ENCODE measurements at places on chromosomes 12 and 14.

DNA sequence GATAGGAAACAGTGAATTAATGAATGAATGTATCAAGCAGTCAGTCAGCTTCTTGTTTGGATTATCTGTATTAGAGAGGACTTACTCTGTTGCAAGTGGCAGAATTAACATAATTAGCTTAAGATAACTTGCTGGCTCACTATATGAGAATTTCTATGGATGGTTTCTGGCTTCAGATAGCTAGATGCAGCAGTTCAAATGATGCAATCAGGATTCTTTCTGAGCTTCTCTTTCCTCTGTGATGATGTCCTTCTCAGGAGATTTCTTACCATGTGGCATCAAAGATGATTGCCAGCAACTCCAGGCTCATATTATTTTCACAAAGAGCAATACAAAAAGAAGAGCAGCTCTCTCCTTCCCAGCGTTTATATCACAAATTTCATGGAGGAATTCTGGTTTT is 30.7 kb downstream of the FRMD6 start:
- no peak for DNase-seq

GRCh38 chr12:99605-100004 is 33.0 kb downstream of the IQSEC3 start:
- DNase-seq: no peak

GRCh38 chr12:58584880-58585279 is 335.4 kb downstream of the LRIG3 start:
- DNase-seq: no peak

- no peak for DNase-seq
These were observed 91.3 kb downstream of the TSPAN9 start for GRCh38 chr12:3168223-3169221.

- no peak for DNase-seq
These were observed 331.4 kb downstream of the BCAT1 start for GRCh38 chr12:24617471-24617870.

- no peak for DNase-seq
These were observed 81.5 kb upstream of the MYF6 start for GRCh38 chr12:80625901-80626300.

DNA sequence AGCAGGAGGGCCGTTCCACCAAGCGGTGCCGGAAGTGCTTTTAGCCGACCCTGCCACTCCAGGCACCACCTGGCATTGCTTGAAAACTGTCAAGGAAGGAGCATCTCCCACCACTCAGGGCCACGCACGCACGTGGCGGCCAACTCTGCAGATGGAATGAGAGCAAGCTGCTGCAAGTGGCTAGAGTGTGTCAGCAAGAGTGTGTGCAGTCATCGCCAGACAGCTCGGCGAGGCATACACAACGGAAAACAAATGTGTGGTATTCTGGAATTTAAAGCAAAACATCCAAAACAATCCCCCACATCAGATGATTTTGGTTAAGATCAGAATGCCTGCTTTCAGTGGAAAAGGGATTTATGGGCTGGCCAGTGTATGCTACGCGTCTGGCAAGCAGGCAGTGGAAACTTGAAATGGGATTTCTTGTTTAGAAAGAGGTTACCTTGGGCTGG is 11.2 kb downstream of the CD9 start:
- no peak for DNase-seq

DNA sequence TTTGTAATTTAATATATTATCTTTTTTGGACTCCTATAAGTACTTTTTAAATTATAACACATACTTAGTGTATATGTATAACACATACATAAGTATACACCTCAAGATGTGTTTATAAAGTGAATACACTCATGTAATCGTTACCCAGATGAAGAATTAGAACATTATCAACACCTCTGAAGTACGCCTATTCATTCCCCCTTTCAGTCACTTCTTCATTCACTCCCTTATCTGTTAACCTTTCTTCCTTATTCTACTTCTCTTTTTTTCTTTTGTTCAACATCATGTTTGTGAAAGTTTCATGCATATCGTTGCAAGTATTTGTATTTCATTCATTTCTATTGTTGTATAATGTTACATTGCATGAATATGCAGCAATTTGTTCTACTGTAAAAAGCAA is 98.5 kb downstream of the ARID2 start:
- DNase-seq: no peak

GRCh38 chr14:88069677-88070076 is 64.7 kb downstream of the GPR65 start:
- DNase-seq: no peak

GRCh38 chr12:80373666-80374065 is 70.4 kb upstream of the PTPRQ start:
- DNase-seq: no peak

- no peak for DNase-seq
These were observed 48.4 kb downstream of the ATL1 start for GRCh38 chr14:50608302-50608851.

GRCh38 chr14:54627540-54628363 is 60.8 kb downstream of the SAMD4A start:
- no peak for DNase-seq

DNA sequence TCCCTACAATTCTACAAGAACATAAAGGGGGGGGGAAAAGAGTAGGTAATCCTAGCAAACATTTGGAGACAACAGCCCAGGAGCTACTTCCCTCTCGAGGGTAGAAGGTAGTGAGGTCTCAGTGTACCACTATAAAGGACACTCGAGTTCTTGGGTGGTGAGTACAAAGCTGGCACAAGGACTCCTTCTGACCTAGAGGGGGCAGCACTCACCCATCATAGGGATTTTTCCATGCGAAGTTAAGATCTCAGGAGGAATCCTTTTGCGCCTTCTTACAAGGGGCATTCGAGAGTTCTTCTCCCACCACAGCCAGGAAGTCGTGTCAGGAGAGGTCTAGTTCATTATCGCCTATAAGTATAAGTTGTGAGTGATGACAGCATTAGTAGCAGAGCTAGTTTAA is 200.2 kb upstream of the RBM19 start:
- no peak for DNase-seq

GRCh38 chr12:12985817-12986408 is 14.2 kb downstream of the HEBP1 start:
- no peak for DNase-seq

GRCh38 chr14:75793806-75794205 is 132.8 kb downstream of the TTLL5 start:
- no peak for DNase-seq

- no peak for DNase-seq
These were observed 8.5 kb upstream of the SLC6A13 start for GRCh38 chr12:271161-271560.

DNA sequence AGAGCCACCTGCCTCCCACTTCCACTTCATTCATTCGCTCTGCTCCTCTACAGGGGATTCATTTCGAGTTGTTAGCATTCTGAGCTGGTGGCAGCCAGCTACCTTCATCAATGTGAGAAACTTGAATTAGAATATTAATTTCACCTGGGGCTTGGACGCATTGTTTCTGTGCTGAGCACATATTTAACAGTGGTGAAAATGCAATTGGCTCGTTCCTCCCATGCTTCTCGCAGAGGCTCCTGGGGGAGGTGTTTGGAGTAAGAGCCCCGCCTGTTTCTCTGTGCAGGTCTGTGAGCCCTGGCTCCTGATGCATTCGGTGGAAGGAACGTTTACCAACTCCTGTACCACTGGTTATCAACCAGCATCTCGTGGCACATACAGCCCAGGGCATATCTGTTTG is 141.5 kb downstream of the AACS start:
- no peak for DNase-seq

- no peak for DNase-seq
These were observed 1.0 kb downstream of the BORCS5 start for GRCh38 chr12:12357719-12358461.

DNA sequence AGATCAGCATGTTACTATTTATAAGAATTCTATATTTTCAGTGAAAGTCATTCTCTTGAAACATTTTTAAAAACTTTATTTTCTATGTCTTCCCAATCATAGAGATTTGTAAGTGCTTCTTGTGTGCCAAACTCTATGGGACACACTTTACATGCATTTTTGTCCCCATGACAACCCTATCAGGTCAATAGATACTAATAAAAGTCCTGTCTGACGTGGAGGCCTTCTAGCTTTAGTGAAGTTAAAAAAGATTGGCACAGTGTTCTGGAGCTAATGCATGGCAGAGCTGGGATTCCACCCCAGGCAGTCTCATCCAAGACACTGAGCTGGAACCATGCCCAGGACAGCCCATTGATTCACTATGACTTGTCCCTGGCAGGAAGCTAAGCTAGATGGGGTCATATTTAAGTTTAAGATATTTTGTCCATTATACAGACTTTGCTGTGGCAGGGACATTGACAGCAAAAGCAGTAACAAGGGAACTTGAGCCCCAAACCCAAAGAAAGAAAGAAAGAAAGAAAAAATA is 28.1 kb downstream of the TTC6 start:
- DNase-seq: no peak

DNA sequence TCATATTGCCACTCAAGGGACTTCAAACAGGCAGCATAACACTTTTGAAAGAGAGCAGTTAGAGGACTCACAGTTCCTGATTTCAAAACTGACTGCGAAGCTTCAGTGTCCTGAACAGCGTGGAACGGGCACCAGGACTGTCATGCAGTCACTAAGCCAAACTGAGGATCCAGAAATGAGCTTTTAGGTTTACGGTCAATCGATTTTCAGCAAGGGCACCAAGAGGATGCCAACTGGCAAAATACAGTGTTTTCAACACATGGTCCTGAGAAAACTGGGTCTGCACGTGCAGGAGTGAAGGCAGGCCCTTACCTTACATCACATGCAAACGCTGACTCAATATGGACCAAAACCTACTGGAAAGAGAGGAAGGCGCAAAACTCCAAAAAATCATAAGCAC is 15.6 kb downstream of the BRF1 start:
- DNase-seq: no peak

DNA sequence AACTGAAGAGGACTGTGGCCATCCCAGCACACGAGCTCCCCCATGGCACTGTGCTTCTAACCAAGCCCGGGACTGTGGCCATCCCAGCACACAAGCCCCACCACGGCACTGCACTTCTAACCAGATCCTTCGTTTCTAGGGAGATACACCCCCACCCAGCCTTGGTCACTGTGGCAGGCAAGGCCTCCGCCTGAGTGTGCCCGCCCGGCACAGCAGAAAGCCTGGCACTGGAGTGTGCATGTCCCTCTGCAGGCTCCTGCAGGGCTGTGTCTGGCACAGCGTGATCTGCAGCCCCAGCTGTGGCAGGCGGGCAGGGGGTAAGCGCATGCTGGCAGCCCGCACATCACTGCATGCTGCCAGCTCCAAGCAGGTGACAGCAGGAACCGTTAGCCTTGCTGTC is 49.8 kb downstream of the CCDC85C start:
- DNase-seq: no peak

DNA sequence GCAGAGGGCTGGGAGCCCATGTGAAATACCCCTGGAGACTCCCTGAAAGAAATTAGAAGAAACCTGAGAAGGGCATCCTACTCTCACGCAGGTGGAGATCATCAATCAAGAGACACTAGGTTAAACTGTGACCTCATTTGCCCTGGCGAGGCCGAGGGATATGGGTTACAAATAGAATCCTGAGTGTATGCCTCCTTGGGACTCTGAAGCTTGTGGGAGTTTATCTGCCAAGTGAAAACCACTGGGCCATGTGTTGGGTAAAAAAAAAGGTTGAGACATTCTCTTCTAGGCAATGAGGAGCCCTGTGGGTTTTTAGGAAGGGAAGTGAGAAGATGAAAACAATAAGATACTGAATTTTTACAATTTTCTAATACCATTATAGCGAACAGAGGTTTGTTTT is 160.7 kb upstream of the ARID2 start:
- DNase-seq: no peak

DNA sequence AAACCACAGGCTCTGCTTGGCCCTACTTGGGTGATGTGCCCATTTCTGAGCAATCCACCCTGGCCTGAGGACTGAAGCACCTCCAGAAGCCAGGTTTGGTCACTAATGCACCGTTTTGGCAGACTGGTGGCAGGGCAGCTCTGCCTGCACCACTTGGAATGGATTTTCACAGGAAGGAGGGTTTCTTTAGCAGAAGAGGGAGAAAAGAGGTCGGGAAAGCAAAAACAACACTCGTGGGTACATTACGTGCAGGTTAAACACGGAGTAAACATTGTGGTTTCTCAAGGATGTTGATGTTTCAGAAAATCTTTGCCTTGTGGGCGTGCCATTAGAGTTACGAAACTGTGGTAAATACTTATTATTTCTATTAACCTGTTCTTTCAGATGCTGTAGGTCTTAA is 70.8 kb downstream of the KCNA5 start:
- no peak for DNase-seq

DNA sequence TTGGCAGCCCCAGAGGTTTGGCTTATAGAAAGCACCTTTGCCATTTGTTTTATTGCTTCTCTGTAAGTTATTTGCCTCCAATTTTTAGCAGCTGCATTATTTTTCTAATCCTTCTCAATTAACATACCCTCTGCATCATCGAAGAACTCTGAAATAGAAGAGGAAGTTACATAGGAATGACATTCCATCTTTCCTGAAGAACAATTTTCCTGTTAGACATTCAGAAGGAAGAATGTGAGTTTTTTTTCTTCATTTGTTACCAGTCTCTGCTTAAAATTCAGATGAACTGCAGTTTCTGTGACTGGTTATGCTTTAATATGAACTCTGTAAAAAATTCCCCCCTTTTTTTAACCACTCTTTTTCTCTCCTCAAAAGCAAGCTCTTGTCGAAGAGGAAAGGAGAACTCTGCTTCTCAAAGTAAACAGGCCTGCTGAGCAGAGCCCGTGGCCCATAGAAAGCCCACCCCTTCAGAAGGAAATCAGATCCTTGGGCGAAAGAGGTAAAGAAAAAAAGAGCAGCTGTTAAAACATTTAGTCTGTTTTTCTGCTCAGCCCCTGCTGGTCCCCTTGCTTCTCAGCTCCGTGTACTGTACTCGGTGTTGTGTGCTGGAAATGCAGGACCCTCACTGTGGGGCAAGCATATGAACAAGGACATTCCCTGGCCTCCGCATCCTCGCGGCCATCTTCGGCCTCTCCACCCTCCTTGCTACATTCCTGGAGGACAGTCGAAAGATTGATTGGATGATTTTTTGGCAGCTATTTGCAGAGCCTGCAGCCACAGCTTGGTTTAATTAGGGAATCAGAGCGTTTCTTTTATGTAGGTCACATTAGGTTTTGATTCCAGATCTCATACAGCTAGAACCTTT is 164.4 kb upstream of the LRIG3 start:
- DNase-seq: no peak

GRCh38 chr14:68780358-68781160 is 12.3 kb downstream of the ZFP36L1 start:
- no peak for DNase-seq

GRCh38 chr14:73720636-73721035 is 6.5 kb upstream of the PNMA1 start:
- DNase-seq: no peak

DNA sequence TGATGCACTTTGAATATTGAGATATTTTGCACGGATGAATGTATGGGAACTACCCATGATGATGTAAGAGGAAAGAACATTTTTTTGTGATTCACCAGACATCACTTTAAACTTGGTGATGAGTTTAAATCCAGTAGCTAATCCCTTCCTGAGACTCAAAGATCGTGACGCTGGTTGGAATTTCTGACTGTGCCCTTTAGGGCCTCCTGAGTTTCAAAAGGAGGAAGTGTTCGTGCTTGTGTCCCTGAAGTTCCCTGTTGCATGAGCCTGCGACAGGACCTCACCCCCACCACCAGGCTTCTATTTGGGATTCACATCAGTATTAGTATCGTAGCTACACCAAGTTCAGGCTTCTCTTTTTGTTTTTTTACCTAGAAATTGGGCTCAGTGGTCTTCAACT is 18.6 kb upstream of the RIN3 start:
- DNase-seq: no peak

All from stimulated activated CD8-positive, alpha-beta memory T cell treated with anti-CD3 and anti-CD28 coated beads, Interleukin-4, amount 100 ng/mL, for 1 hour (primary cell).